ENCODE measurements at places on chromosomes 4 and X. TPM values are rescaled to one million over a fixed set of nuclear protein-coding genes. Genes with fewer than 3 reads are reported as not detected.

DNA sequence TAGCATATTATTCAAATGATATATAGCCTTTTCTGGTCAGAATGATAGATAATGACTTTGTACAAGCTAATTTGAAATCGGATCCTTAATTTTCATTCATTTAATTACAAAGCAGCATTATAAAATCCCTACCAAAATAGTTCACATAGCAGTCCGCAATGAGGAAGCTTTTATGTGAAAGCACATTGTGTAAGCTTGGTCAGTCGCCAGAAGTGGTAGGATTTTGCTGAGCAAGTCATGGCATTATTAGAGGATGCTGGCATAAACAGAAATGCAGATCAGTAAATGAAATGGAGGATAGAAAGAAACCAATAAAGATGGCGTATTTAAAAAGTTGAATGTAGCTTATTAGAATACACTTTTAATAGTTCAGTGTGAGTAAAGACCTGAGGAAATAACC, 93.2 kb upstream of the DIAPH2 start:
- no peaks in the 10 kb centered on the region for H3K36me3 ChIP-seq
- no peaks in the 10 kb centered on the region for H3K27me3 ChIP-seq
- DNase-seq: no peak
- H3K27ac ChIP-seq: no peak overlapping the region

DNA sequence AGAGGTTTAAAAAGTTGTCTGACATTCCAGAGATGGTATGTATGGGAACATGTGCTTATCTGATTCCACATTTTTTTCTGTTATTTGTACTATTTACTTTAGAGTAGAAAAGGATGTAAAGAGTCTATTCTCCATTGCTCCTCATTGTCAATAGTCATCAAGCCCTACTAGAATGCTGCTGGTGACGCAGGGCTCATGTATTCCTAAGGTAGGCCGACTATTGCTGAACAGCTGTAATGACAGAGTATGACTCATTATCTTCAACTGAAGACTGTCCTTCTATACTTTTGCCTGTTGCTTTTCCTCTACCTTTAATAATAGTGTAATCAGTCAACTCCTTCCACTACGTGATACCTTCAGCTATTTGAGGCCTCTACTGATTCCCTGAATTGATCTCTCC, 509.1 kb upstream of the NR3C2 start:
- H3K27me3 ChIP-seq: no peaks in the 10 kb centered on the region
- no peak overlapping the region for H3K27ac ChIP-seq
- H3K4me1 ChIP-seq: peaks cover 6% of the 10 kb centered on the region
- no peak overlapping the region for H3K4me3 ChIP-seq
- no peak for DNase-seq

DNA sequence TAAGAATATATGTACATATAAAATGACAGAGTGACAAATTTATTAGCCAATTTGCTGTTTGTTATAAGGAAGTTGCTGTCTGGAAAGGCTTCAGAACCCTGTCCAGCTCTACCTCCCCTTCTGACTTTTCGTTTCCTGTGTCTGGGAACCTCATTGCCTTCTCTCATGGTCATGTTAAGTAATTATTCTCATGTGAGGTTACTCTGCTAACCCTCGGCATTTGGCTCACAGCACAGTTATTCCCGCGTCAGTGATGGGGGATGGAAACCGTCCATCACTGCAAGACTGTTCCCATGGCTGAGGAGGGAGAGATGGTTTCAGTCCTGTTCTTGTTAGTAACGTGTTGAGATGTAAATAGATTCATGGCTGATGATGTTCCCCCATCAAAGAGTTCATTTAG, 11.9 kb downstream of the EDNRA start:
- no peaks in the 10 kb centered on the region for H3K4me1 ChIP-seq
- H3K4me3 ChIP-seq: no peak overlapping the region
- no peaks in the 10 kb centered on the region for H3K27me3 ChIP-seq
- H3K27ac ChIP-seq: no peak overlapping the region
- DNase-seq: no peak
- no peaks in the 10 kb centered on the region for H3K36me3 ChIP-seq

DNA sequence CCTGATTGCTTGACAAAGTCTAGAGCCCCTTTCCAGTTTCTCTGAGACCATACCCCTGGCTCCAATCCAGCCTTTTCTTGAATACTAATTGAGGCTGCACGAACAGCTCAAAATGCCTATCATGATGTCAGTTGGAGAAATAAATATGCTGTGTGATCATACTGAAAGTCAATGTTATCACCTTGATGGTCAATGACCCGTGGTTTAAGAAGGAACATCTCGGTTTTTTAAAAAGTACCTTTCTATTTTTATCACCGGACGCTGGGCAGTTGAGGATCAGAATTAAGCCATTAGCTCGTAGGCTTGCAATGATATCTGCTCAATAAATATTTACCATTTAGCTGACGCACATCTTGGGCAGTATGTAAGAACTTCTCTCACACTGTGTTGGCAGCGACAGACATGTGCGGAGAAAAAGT, 852 bp upstream of the WDR44 start:
- H3K27ac ChIP-seq: 0 out of 2 replicates have a peak overlapping the region, but pooled peaks have one; percentile 76
- peak overlapping the region; percentile 80 for H3K4me3 ChIP-seq
- H3K36me3 ChIP-seq: no peaks in the 10 kb centered on the region

GRCh38 chr4:34417160-34417559, 1827.2 kb downstream of the ARAP2 start:
- H3K4me1 ChIP-seq: no peaks in the 10 kb centered on the region
- DNase-seq: no peak
- H3K27ac ChIP-seq: no peak overlapping the region
- no peak overlapping the region for H3K4me3 ChIP-seq
- no peaks in the 10 kb centered on the region for H3K27me3 ChIP-seq

GRCh38 chr4:10182446-10183424, 66.1 kb upstream of the WDR1 start:
- no peaks in the 10 kb centered on the region for H3K36me3 ChIP-seq
- H3K27ac ChIP-seq: no peak overlapping the region
- no peak for DNase-seq
- no peaks in the 10 kb centered on the region for H3K4me1 ChIP-seq
- H3K27me3 ChIP-seq: no peaks in the 10 kb centered on the region
- H3K4me3 ChIP-seq: no peak overlapping the region

DNA sequence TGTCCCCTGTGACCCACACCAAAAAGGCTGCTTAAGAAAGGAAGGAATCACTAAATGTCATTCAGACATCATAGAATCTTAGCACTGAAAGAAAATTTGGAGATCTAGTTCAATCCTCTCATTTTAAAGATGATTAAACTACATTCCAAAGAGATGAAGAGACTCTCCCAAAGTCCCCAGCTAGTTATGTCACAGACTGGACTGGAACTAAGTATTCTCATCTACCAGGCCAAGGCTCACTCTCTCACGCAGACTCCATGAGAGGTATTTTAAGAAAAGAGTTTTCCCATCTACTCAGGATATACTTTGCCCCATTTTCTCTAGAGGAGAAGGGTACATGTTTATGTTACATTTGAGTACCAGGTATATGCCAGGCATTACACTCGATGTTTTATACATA, 6.9 kb downstream of the FABP2 start:
- 0 out of 2 replicates have a peak, but pooled peaks cover 5% of the 10 kb centered on the region for H3K4me1 ChIP-seq
- DNase-seq: no peak
- H3K27me3 ChIP-seq: no peaks in the 10 kb centered on the region
- no peak overlapping the region for H3K4me3 ChIP-seq

- no peak for DNase-seq
- H3K4me3 ChIP-seq: no peak overlapping the region
- H3K27me3 ChIP-seq: no peaks in the 10 kb centered on the region
Observed at GRCh38 chr4:4490041-4490440, 51.8 kb downstream of the STX18 start.

GRCh38 chr4:30945586-30945985, 225.4 kb downstream of the PCDH7 start:
- H3K36me3 ChIP-seq: no peaks in the 10 kb centered on the region
- H3K4me3 ChIP-seq: no peak overlapping the region
- no peak overlapping the region for H3K27ac ChIP-seq
- H3K27me3 ChIP-seq: no peaks in the 10 kb centered on the region
- no peaks in the 10 kb centered on the region for H3K4me1 ChIP-seq
- peak; percentile 23 for DNase-seq

GRCh38 chr4:18608908-18609533, 587.5 kb upstream of the LCORL start:
- no peaks in the 10 kb centered on the region for H3K4me1 ChIP-seq
- no peak overlapping the region for H3K27ac ChIP-seq
- no peaks in the 10 kb centered on the region for H3K27me3 ChIP-seq
- no peak for DNase-seq
- no peak overlapping the region for H3K4me3 ChIP-seq

DNA sequence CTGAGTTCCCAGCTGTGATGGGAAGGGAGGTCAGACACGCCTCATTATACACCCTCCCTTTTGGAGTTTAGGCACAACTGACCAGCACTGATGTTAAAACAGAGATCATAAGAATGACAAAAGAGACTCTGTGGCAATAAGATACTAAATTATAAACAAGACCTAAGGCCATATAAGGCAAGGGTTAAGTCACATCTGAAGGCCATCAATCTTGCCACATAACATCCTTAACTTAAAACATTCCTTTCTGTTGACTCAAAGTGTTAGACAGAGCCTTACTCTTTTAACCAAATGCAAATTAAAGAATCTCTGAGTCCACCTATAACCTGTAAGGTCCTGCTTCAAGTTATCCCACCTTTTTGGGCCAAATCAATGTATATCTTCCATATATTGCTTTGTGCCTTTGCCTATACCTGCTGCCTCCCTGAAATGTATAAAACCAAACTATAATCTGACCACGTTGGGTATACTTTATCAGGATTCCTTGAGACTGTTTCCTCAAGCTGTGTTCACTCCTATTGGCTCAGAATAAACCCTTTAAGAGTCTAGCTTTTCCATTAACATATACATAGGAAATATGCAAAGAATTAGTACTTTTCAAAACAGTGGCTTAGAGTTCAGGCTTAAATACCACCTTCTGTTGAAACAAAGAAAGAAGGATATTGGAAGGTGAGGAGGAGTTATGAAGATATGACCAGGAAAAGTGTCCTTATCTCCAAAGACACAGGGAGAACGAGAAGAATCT, 214.4 kb upstream of the PPP1R2C start:
- H3K27me3 ChIP-seq: no peaks in the 10 kb centered on the region
- H3K27ac ChIP-seq: peak overlapping the region; percentile 91
- no peaks in the 10 kb centered on the region for H3K36me3 ChIP-seq

DNA sequence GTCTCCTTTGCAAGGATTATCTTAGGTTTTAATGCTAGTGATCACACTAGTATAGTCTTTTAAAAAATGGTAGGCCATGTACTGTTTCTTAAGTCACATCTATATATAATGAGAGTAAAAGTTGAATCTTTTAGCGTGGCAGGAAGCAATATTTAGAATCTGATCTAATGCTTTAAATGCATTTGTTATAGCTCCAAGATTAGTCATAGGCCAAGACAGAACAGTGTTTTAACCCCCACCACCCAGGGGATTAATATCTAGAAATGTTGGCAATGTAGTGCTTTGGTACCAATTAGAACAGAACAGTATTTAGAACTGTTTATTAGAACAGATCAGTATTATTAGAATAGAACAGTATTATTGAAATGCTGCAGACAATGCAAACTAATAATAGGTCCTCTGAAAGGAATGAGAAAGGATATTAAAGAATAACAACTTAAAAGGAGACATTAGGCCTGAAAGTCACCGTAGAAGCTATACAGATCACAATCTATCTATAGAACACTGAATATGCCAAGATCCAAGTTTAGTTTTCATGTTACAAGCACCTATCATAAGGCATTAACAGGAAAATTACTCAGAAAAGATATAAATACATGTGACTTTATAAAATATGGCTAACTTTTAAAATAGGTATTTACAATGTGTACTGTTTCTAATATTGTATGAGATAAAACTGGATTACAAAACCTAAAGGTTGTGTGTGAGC, 146.2 kb downstream of the NPNT start:
- H3K4me3 ChIP-seq: no peak overlapping the region
- no peaks in the 10 kb centered on the region for H3K27me3 ChIP-seq
- H3K27ac ChIP-seq: no peak overlapping the region
- no peak for DNase-seq
- no peaks in the 10 kb centered on the region for H3K36me3 ChIP-seq

DNA sequence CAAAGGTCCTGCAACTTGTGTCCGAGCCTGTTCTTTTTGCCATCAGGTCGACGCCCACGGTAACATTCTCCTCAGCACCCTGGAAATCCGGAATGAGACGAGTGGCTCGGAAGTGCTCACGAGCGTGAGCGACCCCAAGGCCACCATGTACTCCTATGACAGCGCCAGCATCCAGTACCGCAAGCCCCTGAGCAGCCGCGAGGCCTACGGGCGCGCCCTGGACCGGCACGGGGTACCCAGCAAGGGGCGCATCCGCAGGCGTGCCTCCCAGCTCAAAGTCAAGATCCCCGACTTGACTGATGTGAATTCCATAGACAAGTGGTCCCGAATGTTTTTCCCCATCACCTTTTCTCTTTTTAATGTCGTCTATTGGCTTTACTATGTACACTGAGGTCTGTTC, 37.9 kb downstream of the COMMD8 start:
- no peaks in the 10 kb centered on the region for H3K36me3 ChIP-seq
- no peak for DNase-seq
- no peak overlapping the region for H3K27ac ChIP-seq
- no peaks in the 10 kb centered on the region for H3K27me3 ChIP-seq
- H3K4me3 ChIP-seq: no peak overlapping the region

Gene HS6ST2
- 0.82 TPM for polyA plus RNA-seq

Gene NAP1L2
- polyA plus RNA-seq: 10.8 TPM

Gene HS3ST1
- polyA plus RNA-seq: 1.3 TPM

Gene MAOB
- 1.1 TPM for polyA plus RNA-seq

Gene DMP1
- polyA plus RNA-seq: not detected

Gene CENPE
- 35.7 TPM for polyA plus RNA-seq

Gene GABRQ
- polyA plus RNA-seq: 2.2 TPM

Gene SLC7A11
- polyA plus RNA-seq: 10.0 TPM

Gene SLC16A2
- 12.3 TPM for polyA plus RNA-seq

Gene SNCA
- polyA plus RNA-seq: 26.3 TPM

Gene DDX53
- polyA plus RNA-seq: 0.05 TPM

Gene DGKK
- 2.1 TPM for polyA plus RNA-seq

All from GM23338 (cell line).